ENCODE measurements at places on chromosomes 3 and 15.

- no peak for DNase-seq
Observed at GRCh38 chr3:38109580-38110313, 27.2 kb downstream of the ACAA1 start.

DNA sequence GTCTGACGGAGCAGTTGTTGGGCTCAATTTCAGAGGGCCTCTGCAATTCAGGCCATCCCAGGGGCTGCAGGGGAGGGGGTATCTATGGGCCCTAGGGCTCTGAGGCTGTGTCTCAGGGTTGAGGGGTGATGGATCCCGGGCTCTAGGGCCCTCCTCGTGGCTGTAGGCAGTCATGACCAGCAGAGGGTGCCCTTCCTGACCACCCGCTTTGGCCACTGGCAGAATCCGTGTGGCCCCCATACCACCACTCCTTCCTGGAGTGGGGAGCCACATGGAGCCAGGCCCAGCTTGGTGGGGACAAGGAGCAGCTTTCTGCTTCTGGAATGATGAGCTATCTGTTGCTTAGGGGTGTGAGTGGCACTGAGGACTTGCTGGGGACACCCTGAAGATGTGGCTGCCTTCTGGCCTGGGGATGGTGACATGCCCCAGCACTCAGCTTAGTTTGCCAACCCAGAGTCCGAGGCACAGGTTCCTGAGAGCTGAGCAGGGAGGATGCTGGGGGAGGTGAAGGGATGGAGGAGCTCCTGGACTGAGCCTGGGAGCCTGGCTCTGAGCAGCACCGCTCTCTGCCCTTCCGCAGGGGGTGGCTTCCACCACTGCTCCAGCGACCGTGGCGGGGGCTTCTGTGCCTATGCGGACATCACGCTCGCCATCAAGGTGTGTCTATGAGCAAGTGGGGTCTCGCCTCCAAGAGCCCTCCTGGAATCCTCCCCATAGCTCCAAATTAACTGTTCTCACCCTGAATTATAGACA, 20.2 kb downstream of the HDAC11 start:
- no peak for DNase-seq

DNA sequence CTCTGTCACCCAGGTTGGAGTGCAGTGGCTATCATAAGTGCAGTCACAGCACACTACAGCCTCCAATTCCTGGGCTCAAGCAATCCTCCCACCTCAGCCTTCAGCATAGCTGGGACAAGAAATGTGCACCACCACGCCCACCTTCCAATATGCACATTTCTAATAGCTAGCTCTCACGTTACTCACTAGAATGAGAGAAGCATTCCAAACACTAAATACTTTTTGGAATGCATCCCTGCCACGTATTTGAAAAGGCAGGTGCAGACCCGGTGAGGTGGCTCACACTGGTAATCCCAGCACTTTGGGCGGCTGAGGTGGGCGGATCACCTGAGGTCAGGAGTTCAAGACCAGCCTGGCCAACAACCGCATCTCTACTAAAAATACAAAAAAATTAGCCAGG, 7.6 kb upstream of the TCF12 start:
- DNase-seq = no peak

- DNase-seq = no peak
Observed at GRCh38 chr3:159803459-159803858, 185.2 kb upstream of the IL12A start.

- DNase-seq = no peak
Observed at GRCh38 chr3:186451371-186451770, 89.3 kb upstream of the DGKG start.

GRCh38 chr3:169809230-169809795, 3.4 kb upstream of the LRRIQ4 start:
- no peak for DNase-seq

DNA sequence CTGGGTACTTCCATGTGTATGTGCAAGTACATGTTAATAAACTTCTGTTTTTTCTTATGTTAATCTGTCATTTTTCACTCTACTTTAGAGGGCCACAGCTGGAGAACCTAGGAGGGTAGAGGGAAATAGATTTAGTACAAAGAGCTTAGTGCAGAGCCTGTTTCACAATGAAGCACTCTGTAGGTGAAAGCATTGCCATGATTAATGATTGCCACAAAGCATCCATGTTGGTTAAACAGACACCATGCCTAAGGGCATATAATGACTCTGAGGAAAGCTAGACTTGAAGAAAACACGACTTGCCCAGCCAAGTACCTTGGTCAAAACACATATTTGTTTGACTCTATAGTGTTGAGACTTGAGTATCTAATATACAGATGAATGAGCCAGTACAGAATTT, 338.4 kb downstream of the FHIT start:
- no peak for DNase-seq

GRCh38 chr3:12655701-12656100, 8.2 kb downstream of the RAF1 start:
- DNase-seq = no peak

- DNase-seq = no peak
Observed at GRCh38 chr15:49881866-49882265, 237.2 kb downstream of the ATP8B4 start.

DNA sequence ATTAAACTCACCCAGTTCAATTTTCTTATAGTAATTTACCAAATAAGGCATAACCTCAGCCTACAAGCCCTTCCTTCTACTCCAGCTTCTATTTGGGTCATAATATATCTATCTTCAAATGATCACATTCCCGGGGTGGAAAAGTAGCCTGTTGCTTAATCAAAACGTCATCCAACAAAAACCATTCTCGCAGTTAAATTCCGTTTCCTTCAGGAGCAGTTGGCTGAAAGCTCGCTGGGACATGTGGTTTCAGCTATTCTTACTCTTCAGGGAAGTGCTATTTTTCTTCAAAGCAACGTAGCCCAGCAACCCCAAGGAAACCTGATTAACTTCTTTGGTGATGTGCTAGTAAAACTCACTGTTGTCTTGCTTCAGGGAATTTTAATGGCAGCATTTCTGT, 59.6 kb downstream of the MAGI1 start:
- DNase-seq = peak; percentile 84

DNA sequence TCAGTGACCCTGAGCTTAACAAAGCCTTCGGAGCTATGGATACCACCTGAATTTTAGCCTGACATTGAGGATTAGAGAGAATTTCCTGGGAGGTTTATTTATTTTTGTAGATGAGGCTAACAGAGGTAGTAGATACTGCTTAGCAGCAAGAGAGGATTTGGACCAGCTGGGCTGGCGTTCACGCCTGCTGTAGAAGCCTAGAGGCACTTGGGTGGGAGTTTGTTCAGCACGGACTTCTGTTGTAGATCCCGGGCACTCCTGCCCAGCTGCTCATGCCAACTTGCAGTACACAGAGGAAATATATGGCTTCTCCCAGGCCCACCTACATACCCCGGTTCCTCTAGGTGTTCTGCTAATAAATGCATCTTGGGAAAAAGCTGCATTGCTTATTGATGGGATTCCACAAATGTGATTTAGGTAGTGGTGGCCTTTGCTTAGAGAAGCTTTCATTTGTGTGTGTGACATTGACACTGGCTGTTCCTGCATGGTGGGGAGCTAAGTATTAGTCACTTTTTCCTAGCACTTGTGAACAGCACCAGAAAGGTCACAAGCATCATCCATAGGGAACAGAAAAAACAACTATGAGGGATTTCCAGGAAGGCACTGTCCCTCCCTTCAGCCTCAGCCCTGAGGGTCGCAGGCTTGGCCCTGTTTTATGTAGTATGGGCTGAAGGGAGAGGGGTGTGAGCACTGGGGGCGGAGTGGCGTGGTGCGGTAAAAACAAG, 324.8 kb upstream of the LRRFIP2 start:
- DNase-seq = no peak

GRCh38 chr3:193317682-193318300, 60.8 kb downstream of the ATP13A5 start:
- DNase-seq = no peak

Data from GM04504 (cell line).